Right kidney (tissue), 9 donors: ENCODE measurements at places on chromosomes 3 and 15.

- DNase-seq = no peak
Observed at GRCh38 chr3:146222204-146223046, 28.5 kb downstream of the PLSCR4 start.

GRCh38 chr3:99747915-99748314 is 69.7 kb upstream of the CMSS1 start:
- no peak for DNase-seq

GRCh38 chr3:24773798-24774197 is 279.1 kb upstream of the THRB start:
- DNase-seq = peak; percentile 23

GRCh38 chr3:35200056-35200455 is 439.3 kb upstream of the ARPP21 start:
- DNase-seq = no peak

GRCh38 chr3:197901626-197902025 is 48.4 kb upstream of the RPL35A start:
- DNase-seq = no peak

DNA sequence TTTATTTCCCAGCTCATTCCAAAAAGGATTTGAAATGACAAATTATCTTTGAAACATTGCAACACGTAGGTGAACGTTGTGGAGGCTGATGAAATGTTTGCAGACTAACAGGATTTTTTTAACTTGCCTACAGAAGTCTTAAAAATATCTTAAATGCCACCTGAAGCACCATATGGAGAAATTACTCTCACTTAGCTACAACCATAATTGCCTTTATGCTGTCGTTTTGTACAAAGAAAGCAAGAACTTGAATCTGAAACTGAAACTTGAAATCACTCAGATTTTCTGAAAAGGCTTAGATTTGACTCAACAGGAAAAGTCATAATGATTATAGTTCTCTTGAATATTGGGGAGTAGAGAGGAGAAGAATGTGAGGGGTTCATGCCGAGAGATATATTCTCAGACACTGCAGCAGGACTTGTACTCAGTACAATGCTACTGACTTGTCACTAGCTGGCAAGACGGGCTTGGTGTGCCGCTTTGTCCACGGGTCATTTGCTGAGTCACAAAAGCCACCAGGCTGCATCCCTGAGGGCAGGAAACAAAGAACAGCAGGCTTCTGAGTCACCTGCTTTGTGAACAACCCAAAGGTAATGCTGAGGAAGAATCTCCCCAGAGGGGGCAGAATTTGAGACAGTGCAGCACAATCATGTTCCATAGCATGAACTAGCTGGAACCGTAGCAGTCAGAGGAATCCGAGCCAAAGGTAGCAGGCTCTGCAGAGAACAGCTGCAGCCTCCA is 7.1 kb upstream of the FMN1 start:
- no peak for DNase-seq
